Osteoblast (primary cell): ENCODE measurements at places on chromosomes 2 and 18.

DNA sequence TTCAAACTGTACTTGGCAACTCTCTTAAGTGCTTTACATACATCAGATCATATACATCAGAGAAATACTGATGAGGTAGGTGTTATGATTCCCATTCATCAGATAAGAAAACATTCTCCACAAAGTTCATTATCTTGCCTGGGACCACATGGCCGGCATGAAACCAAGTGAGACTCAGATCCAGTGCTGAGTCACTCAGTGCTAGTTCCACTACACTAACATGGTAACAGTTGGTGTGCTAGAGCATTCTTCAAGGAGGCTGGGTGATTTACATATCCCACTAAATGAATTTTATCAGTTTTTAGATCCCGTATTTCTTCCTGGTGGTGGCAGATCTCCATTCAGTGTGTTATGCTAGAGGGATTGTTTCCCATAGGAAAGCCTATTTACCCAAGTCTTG is 772.0 kb downstream of the CNTNAP5 start:
- no peak for DNase-seq

DNA sequence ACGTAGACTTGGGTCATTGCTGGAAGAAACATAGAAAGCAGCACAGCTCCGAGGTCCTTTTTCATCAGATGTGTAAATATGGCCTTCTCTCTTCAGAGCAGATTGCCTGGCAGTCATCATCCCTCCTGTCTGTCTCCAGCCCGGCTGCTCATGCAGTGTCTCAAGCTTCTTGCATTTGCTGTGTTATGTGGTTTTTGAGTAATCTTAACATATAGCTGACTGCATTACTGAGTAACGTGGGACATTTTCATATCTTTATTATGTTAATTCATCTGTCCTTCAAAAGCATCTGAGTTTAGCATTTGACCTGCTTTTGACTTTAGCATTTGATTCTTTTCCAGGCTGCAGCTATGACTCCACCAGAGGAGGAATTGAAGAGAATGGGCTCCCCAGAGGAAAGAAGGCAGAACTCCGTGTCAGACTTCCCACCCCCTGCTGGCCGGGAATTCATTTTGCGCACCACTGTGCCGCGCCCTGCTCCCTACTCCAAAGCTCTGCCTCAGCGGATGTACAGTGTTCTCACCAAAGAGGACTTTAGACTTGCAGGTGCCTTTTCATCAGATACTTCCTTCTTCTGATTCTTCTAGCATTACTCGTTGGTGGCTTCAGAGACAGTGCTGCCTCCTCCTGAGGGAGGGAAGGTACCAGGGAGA is 116.2 kb downstream of the RAB3GAP1 start:
- DNase-seq: no peak

GRCh38 chr2:558879-559278 is 118.3 kb downstream of the TMEM18 start:
- DNase-seq: no peak

GRCh38 chr2:78614726-78615125 is 410.8 kb upstream of the REG3G start:
- DNase-seq: no peak

- DNase-seq: no peak
These were observed 188.9 kb downstream of the SH3BP4 start for GRCh38 chr2:235140801-235141081.

- DNase-seq: no peak
These were observed 25.1 kb upstream of the CCL20 start for GRCh38 chr2:227788561-227789018.

GRCh38 chr18:49249521-49249920 is 210.9 kb downstream of the DYM start:
- peak; percentile 76 for DNase-seq

DNA sequence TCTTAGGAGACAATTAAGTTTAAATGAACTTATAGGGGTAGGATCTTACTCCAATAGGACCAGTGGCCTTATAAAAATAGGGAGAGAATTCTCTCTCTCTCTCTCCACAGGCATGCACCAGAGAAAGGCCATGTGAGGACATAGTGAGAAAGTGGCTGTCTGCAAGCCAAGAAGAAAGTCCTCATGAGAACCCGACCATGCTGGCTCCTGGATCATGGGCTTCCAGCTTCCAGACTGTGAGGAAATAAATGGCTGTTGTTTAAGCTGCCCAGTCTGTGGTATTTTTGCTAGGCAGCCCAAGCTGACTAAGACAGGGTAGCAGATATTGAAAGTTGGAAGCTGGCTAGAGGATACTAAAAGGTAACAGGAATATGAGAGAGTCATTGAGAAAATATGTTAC is 454.0 kb downstream of the NBAS start:
- DNase-seq: no peak

DNA sequence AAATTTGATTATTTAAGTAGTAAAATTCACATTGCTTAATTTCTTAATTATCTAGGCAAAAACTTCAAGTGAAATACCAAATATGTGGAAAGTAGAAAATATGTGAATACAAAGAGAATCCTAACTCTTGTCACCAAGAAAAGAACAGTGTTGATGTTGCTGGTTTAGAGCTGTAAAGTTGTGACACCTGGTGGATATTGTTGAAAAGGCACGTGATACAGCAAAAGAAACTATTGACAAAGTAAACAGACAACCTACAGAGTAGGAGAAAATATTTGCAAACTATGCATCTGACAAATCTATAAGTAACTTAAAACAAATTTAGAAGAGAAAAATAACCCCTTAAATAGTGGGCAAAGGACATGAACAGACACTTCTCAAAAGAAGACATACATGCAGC is 25.6 kb upstream of the ZC3H15 start:
- DNase-seq: no peak
